ENCODE measurements at places on chromosomes 3 and 15. TPM values are rescaled to one million over a fixed set of nuclear protein-coding genes. Genes with fewer than 3 reads are reported as not detected.

Gene PRTG
- total RNA-seq: 2.3 TPM

Gene CLDN18
- total RNA-seq: not detected

Gene WWTR1
- total RNA-seq: 393 TPM

Gene IL17RE
- 0.33 TPM for total RNA-seq

Gene ISLR2
- total RNA-seq: not detected

Gene TRIP4
- 13.4 TPM for total RNA-seq

Gene HOMER2
- 0.33 TPM for total RNA-seq

Gene CISH
- 0.33 TPM for total RNA-seq

Gene PIGZ
- total RNA-seq: 6.2 TPM

Gene ZNF619
- total RNA-seq: 7.0 TPM

Gene ATP1B3
- total RNA-seq: 109 TPM

Gene SLC25A36
- 63.1 TPM for total RNA-seq

Gene NEK4
- total RNA-seq: 20.4 TPM

Data from vein endothelial cell (primary cell).